NCI-H1092 treated with DMSO at 0.1 percent for 48 hours (cell line): ENCODE measurements at places on chromosomes 7 and 10.

GRCh38 chr7:84194484-84195271 lies at the start of gene SEMA3A:
SEMA3A (minus strand) TSS chr7:84194789; CDS start chr7:84194586, 203 bp downstream.
- DNase-seq: peak; percentile 73

DNA sequence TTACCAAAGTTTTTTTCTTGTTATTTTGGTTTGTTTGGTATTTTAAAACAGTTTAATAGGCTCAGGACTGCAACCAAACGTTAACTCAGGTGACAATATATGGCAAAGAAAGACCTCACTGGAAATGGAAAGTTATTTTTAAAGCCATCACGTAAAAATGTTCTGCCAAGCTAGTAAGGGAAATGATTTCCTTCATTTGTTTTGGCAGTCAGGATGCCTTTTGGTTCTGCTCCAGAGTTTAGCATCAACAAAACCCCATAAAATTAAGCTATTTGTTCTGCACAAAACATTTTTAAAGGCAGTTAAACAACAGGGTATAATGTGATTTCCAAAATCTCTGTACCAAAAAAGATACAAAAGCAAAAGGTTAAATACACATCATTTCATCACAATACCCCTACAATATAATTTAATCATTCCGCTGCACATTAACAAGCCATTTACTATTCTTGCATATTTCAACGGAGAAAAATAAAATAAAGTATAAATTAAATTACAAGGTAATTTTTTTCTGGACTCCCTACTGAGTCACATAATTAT lies 172.4 kb downstream of the SEMA3E start:
- DNase-seq: peak; percentile 15

DNA sequence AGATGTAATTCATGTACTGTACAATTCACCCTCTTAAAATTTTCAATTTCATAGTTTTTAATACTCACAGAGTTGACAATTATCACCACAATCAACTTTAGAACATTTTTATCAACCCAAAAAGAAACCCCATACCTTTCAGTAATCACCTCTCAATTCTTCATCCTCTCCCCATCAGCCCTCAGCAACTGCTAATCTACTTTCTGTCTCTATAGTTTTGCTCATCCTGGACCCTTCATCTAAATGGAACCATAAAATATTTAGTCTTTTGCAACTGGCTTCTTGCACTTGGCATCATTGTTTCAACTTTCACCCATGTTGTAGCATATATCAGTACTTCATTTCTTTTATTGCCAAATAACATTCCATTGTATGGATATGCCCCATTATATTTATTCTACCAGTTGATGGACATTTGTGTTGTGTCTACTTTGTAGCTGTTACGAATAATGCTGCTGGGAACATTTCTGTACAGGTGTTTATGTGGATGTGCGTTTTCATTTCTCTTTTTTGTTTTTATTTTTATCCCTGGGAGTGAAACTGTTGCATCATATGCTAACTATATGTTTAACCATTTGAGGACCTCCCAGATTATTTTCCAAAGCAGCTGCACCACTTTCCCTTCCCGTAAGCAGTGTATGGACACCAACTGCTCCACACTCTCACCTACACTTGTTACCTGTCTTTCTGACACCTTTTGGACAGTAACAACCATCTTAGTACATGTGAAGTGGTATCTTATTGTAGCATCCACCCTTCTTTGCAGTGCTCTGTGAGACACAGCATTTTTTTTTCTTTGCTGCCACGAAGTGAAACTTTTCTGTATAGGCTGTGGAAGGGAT lies 65.4 kb upstream of the APBB1IP start:
- no peak for DNase-seq

DNA sequence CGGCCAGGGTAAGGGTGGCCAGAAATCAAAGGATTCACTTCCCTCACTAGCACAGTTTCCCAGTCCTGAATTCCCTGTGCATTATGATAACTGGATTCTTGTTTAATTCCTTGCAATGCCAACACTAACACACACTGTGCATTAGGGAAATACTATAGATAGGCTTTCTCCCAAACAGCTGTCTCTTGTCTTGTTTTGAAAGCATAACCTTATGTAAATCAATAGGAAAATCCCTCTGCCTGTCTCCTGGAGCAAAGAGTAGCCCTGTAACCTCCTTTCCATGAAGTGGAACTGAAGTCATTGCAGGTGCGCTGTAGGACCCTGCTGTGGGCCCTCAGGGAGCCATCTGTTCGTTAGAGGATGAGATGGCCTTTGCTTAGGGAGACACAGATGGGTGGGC lies 82.8 kb upstream of the FAM171A1 start:
- no peak for DNase-seq

GRCh38 chr10:78628976-78629375 lies 439.8 kb upstream of the ZMIZ1 start:
- no peak for DNase-seq

DNA sequence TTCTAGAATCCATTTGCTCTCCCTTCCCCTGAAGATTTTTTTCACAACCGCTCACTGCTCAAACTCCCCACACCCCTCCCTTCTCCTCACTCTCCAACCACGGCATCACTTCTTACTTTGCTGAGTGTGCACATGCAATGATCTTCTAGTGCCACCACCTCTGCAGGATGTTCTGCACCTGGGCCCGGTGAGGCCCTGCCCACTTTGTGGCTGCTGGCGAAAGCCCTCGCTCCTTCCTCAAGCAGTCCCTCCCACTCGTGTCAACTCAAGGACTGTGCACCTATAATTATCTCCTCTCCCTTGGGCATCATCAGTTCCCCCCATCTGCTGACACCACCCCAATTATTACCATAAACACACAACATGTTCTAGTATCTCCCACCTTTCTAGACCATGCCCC lies 91.0 kb upstream of the LANCL2 start:
- no peak for DNase-seq

DNA sequence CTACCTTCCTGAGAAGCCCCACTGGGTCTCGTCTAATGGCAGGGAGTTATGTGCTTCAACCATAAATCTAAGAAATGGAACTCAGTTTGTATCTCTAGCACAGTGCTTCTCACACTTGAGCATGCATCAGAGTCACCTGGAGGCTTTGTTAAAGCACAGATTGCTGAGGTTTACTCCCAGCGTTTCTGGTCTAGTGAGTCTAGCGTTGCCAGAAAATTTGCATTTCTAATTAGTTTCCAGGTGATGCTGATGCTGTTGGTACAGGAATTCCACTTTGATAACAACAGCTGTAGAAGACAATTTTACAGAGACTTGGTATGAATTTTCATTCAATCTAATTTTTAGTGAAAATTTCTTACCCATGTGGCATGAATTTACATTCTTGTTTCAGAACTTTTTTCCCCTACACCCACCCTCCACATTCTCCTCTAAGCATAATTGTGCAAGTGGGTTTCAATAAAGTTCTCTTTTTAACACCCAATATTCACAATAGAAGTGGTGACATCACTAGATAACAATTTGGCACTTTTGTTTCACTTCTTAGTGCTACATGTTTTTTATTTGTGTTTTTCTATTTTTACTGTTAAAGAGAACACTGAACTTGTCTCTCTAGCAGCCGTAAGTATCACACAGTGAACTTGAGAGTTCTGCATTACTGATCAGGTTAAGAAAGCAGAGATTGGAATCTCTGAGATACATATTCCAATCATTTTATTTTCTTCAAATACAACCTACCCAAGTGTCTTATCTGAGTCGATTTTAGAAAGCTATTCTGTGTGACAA lies 48.4 kb upstream of the BET1 start:
- no peak for DNase-seq

GRCh38 chr10:80464557-80465450 lies 10.7 kb downstream of the TSPAN14 start:
- peak; percentile 50 for DNase-seq
